ENCODE measurements at places on chromosomes 16 and 17. TPM values are rescaled to one million over a fixed set of nuclear protein-coding genes. Genes with fewer than 3 reads are reported as not detected.

Gene AOC2
- 0.69 TPM for total RNA-seq

Gene SMPD3
- total RNA-seq = 0.03 TPM

Gene MAPT
- total RNA-seq = 3.7 TPM

DNA sequence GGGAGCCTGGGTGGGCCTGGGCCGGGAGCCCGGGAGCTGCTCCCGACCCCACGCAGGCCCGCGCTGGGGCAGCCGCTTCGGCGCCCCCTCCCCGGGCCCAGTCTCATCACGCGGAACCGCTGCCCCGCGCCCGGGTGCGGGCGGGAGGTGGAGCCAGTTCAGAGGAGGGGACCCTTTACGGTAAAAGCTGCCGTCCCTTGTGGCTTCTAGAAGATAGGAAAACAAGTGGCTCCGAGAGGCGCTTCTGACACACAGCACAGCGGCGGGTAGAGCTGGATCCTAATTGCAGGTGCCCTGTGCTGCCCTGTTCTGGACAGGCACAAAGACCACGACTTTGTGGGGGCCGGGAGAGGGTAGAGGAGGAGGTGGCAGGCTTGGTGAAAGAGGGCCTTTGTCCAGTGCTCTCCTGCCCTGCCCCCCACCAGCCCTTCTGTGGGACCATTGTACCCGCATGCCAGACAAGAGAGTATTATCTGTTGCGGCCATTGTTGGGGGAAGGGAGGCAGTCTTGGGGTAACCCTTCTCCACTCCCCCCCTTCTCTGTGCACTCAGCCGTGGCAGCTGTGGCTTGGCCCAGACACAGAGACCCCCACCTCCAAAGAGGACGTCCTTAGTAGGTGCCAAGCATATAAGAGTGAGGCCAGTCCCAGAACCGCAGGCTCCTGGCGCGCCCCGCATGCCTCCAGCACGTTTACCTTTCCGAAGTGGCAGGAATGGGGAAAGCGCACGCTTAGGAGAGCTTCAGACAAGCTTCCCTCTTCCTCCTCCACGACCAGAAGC, 736 bp downstream of the CNP start:
- DNase-seq = peak; percentile 83

DNA sequence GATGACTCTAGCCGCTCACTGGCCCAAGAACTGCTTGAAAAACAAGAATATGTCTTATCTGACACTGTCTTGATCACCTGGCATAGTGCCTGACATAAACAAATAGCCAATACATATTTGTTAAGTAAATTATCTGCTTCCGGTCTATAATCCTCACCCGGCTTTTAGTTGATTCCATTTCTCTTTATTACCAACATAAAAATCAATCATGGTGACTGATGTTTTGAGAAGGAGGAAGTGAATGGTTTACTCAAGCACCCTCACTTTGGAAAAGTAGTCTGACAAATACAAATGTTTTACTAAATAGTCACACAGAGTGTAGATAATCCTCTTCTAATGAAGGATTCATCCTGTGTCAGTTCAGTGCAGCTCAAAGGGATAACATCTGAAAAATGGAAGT, 47.0 kb downstream of the SKAP1 start:
- DNase-seq = no peak

- no peak for DNase-seq
These were observed 17.1 kb upstream of the CBFA2T3 start for GRCh38 chr16:88993946-88994600.

GRCh38 chr17:34619687-34620217, 40.4 kb downstream of the TMEM132E start:
- no peak for DNase-seq

DNA sequence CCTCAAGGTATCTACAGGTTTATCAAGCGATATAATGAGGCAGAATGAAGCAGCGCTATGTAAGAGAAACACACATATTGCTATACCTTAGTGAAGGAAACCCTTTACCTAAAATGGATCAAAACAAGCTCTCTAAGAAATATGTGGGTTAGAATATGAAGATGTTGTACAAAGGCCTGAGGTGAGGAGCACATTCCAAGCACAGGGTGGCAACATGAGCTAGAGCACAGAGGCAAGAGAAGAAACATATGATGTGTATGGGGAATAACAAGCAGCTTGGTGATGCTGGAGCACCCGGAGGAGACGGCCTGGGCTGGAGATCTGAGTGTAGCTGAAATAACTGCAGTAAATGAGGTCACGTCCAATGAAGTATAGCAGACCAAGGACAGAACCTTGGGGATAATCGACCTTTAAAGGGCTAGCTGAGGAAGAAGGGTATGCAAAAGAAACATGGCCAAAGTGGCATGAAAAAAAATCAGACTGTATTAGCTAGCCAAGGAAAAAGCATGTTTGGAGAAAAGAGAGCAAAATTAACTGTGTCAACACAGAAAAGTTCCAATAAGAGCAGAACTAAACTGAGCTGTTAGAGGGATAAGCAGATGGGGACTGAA, 44.0 kb downstream of the MARVELD3 start:
- no peak for DNase-seq

- peak; percentile 42 for DNase-seq
These were observed 622 bp downstream of the NDEL1 start for GRCh38 chr17:8436169-8436843.

DNA sequence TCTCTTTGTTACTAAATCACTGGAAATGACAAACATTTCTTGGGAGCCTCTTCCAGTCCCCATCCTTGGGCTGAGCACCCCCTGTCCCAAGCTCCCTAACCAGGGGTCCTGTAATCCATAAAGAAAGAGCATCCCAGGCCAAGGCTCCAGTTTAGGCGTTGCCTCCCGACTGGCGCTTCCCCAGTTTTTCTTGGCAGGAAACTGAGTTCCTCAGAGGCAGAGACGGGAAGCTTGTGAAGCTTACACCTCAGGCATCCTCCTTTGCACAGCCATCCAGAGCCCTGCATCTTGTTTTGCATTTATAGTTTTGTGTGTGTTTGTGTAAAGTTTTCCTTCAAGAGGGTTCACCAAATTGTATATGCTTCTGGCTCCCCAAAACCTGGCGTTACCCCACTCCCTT, 7.1 kb downstream of the COPZ2 start:
- DNase-seq = no peak

GRCh38 chr17:79953335-79953734, 82.3 kb downstream of the TBC1D16 start:
- DNase-seq = no peak
